ENCODE measurements at places on chromosomes 5 and 9.

DNA sequence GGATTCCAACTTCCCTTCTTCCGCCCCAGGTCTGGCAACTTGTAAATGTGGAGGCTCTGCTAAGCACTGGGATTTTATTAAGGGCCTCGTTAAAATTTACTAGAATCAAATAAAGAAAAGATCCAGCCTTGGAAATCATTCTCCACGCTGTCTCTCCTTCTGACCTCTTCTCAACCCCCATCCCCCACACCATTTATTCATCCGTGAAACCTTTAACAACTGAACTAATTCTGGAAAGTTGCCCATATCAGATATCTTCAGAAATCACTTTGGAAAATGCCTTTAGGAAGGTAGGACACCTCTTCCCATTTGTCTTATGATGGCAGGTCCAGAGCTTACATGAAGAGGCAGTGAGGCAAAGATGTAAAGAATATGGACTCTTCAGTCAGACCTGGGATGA lies 288.5 kb downstream of the SLIT3 start:
- no peak for DNase-seq

GRCh38 chr9:84669288-84670137 lies at the start of gene NTRK2:
NTRK2 (plus strand) TSS chr9:84669729; CDS start chr9:84670749, 1,020 bp downstream.
- DNase-seq: no peak

- DNase-seq: no peak
Observed at GRCh38 chr5:122463221-122463620, 151.2 kb downstream of the SNCAIP start.

- no peak for DNase-seq
Observed at GRCh38 chr5:66232706-66233445, 88.8 kb downstream of the SREK1 start.

DNA sequence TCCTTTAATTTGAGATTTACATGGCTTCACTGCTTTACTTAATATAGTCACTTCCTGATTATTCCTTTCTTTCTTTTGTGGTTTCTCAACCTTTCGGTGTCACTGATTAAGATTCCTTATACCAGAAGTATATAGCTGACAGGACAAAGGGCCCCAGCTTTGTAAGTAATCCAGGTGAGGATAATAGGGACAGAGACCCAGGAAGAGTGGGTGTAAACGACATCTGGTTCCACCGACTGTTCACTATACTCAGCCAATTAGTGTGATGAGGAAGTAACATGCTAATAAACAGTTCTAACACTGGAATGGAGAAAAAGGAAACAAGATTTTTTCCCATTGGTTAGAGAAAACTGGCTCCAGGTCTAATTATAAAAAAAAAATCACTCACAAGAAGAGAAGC lies 286.3 kb upstream of the EFNA5 start:
- no peak for DNase-seq

DNA sequence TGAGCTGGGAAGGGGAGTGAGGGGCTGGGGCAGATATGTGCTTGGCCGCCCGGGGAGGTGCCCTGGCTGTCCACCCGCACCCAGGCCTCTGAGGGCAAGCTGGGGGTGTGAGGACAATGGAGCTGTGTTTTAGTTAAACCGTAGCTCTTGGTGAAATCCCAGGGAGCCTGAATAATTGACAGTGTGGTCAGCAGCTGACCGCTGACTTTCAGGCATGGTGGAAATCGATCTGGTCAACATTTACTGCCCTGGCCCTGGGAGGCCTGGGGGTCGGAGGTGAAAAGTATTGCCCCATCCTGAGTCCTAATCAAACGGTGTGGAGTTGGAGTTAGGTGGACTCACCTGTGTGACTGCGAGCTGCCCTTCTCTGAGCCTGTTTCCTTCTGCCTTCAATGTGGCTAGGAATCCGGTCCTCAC lies 31.2 kb upstream of the CRB2 start:
- no peak for DNase-seq

GRCh38 chr5:34040472-34040871 lies 2.5 kb downstream of the C1QTNF3 start:
- no peak for DNase-seq

- no peak for DNase-seq
Observed at GRCh38 chr9:91760906-91761305, 189.1 kb downstream of the ROR2 start.

GRCh38 chr9:93257808-93258331 lies 73.9 kb downstream of the WNK2 start:
- DNase-seq: no peak

DNA sequence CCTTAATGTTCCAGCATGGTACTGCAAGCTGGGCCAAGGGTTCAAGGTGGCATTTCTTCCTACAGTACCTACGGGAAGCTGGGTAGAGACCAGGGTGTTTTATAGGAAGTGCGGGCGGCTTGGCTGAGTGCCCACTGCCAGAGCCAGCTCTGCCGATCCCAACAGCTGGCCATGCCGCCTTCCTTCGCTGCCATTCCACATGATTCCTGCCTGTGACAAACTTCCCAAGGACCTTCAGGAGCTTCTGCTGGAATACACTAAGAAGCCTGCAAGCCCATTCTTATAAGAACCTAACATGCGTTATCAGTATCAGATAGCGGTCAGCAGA lies 22.0 kb downstream of the MYO10 start:
- no peak for DNase-seq

DNA sequence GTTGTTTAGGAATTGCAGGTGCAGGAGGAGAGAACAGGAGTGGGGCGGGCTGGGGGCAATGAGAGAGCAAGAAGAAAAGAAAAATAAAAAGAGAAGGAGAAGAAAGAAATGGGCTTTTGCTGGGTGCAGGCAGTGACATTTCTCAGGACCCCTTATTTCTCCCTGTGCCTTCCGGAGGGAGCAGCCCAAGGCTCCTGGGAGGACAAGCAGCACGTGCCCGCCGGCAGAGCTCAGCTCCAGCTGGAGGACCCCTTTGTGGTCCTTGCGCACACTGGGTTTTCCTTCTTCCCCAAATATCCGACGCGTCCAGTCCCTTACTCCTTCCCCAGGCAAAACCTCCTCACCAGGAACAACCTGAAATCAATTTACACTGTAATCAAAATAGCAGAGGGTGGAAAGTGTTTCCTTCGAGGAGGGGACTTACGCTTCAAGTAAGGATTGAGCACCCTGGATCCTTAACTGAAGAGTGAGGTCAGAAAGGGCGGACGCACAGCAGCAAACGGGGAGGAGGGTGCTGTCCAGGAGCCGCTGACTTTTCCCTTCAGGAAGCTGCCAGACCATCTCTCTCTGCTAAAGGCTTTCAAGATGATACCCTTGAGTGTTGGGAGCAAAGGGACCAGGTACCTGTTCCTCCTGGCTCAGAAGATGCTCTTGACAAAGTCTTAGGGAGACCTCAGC lies 2.1 kb downstream of the BTNL9 start:
- DNase-seq: no peak

- no peak for DNase-seq
Observed at GRCh38 chr5:157657516-157657915, 5.3 kb upstream of the SOX30 start.

GRCh38 chr5:6404129-6404528 lies 25.8 kb upstream of the MED10 start:
- DNase-seq: no peak

DNA sequence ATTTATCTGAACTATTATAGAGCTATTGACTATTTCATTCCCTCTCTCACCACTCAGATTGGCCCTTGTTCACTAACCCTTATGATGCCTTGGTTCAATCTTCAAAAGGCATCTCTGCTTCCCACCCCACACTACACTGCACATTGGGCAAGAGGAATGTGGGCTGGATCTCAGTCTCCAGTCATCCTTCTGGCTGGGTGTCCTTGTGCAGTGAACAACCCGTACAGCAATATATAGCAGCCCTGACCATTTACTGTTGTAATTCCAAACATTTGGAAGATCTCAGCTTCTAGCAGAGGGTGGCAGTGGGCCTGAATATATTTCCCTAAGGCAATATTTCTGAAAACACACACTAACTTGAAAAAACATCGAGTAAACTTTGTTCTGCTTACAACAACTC lies 199.2 kb upstream of the GDNF start:
- DNase-seq: no peak

DNA sequence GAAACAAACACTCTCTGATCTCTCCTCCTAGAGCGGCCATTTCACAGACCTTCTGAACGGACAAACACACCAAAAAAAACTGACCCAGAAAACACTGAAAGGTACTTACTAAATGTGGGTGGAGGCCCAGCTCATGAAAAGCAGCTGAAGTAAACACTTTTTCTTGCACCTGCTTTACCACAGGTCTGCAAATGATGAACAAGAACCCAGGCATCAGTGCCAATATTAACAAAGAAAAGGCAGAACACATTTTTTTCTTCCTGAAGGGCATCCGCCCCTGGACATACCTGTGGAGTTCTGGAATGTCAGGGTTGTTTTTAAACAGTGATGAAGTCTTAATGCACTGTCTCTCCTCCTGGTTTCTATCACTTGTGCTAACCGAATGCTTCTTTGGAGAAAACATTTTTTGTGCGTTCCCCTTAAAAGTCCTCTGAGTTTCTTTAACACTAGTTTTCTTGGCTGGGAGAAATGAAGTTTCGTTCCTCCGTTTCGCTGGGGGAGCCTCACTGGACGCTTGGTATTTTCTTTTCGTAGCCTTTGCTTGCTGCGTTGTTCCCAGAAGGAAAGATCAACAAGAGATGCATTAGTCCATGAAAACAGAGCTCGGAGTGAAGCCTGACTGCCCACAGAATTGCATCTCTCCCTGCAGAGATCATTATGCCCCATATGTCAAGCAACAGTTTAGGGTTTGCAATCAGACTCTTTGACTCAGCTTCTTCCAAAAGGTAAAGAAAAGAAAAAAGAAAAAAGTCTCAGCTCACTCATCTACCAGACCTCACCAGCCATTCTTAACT lies 7.4 kb downstream of the DDX31 start:
- no peak for DNase-seq

DNA sequence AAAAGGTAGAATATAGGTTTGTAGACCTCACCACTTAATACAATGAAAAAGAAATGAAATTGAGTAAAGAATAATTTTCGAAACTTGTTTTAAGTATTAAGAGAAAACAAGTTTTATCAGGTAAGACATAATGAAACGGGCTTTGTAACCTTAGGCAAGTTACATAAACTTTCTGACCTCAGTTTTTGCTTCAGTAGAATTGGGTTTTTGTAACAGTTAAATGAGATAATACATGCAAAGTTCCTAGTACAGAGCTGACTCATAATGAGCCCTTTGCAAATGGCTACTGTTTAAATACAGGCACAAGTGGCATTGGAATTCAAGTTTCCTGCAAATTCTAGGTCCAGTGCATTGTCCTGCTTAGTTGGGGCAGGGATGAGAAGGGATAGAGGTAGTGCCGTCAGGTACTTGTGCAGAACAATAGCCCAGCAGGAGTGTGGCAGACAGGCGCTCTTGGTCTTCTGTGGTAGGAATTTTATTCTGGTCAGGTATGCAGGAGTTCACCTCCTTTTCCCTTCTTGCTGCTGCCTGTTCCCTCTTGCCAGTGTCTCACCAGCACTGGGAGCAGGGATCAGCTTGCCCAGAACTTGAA lies 203.8 kb downstream of the PBX3 start:
- no peak for DNase-seq

GRCh38 chr9:35569206-35569605 lies 35.9 kb upstream of the TESK1 start:
- no peak for DNase-seq

GRCh38 chr5:102583276-102584124 lies 84.7 kb upstream of the SLCO6A1 start:
- peak; percentile 0 for DNase-seq

- no peak for DNase-seq
Observed at GRCh38 chr9:100125236-100125635, 26.2 kb downstream of the INVS start.

DNA sequence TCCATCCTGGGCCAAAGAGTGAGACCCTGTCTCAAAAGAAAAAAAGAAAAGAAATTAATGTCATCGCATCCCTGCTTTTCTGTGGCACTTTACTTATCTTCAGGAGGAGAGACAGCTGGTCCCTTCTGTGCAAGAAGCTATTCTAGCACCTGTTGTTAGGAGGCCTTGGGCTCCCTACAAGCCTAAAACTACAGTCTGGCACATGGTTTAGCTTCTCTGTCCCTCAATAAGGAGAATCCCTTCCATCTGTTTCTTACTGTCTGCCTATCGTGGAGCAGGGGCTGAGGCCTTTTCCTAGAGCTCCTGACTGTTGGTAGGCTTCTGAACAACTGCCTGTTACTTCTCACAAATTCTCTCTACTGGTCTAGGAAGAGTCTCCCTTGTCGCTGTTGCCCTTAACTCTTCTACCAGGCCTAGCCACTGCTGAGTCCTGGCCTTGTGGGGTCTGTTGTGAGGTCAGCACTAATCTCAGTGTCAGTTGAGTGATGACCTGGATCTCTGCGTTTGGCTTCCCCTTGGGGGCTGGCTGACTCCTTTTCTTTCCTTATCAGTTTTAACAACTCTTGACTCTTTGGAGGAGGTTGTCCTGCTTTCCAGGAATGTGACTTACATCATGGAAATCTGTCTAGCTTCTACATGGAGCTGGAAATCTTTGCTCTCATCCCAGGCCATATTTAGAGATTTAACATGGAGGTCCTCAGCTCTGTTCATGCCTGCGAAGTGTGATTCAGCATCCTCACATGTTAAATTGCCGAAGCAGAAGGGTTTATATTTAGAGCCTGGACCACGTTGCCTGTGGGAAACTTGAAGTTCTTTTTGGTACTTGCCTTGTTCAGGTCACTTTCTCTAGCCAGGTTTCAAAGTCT lies 5.7 kb upstream of the GARNL3 start:
- no peak for DNase-seq

GRCh38 chr9:105887679-105888078 lies 193.3 kb downstream of the TMEM38B start:
- DNase-seq: no peak

- DNase-seq: no peak
Observed at GRCh38 chr5:32277798-32278197, 34.9 kb downstream of the MTMR12 start.

DNA sequence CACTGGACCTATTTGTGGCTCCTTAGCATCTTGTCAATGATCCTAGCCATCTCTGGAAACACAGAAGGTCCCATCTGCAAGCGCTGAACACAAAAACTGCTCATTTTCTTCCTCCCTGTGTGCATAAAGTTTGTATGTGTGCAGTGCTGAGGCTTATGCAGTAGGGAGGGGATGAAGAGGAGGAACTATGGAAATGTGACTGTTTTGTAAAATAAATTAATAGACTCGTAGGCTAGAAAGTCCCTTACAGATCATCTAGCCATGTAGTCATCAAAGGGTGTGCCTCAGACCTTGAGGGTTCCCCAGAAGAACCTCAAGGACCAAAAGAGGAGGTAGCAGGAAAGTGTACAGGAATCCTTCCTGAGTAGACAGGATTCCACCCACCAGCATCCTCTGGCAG lies 34.3 kb upstream of the ADRA1B start:
- DNase-seq: no peak

GRCh38 chr5:160169326-160169725 lies 50.1 kb upstream of the PWWP2A start:
- no peak for DNase-seq

DNA sequence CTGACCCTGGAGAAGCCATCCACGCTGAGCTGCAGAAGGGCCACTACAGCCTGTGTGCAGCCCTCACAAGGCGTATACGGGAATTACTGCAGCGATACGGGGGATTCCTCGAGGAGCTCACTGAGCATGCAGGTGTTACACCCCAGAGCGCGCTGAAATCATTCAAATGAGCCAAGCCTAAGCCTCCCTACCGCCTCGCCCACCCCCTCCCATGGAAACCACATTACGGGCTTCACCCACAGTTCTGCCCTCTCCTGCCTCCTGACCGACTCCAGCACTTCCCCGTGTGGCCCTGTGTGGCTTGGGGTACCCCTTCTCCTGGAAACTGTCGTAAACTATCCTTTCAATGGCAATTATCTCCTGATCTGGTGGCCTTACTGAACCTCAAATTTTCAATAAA lies 13.3 kb downstream of the SURF6 start:
- DNase-seq: no peak
